COR-L47 (cell line): ENCODE measurements at places on chromosomes 16 and 17.

GRCh38 chr17:9230346-9230745, 209.0 kb downstream of the NTN1 start:
- no peak for DNase-seq

DNA sequence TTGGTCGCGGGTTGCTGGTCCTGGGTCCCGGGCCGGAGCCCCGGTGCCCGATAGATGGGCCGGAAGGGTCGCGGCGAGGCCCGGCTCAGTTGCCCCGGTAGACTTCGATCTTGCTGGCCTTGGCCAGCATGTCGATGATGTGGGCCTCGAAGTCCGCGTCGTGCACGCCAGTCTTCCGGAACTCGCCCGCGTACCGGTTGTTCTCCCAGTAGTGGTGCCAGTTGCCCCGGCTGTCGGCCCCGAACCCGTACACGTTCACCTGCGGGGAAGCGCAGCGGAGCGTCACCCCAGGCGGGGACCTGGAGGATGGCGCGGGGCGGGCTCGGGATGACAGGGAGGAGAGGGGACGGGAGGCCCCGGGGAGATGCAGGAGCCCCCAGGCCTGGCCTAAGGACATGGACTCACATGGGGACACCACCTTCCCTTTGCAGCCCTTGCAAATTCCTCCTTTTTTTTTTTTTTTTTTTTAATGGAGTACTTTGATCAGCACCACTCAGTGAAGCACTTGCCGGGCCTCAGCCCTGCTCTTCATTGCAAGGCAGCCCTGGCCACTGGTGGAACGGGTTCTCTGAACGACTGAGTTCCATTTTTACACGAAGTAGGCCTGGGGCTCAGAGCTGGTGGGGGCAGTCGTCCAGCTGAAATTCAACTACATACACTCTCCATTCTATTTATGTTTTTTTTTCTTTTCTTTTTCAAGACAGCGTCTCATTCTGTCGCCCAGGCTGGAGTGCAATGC, 35.1 kb downstream of the DDX19A start:
- peak; percentile 45 for DNase-seq

DNA sequence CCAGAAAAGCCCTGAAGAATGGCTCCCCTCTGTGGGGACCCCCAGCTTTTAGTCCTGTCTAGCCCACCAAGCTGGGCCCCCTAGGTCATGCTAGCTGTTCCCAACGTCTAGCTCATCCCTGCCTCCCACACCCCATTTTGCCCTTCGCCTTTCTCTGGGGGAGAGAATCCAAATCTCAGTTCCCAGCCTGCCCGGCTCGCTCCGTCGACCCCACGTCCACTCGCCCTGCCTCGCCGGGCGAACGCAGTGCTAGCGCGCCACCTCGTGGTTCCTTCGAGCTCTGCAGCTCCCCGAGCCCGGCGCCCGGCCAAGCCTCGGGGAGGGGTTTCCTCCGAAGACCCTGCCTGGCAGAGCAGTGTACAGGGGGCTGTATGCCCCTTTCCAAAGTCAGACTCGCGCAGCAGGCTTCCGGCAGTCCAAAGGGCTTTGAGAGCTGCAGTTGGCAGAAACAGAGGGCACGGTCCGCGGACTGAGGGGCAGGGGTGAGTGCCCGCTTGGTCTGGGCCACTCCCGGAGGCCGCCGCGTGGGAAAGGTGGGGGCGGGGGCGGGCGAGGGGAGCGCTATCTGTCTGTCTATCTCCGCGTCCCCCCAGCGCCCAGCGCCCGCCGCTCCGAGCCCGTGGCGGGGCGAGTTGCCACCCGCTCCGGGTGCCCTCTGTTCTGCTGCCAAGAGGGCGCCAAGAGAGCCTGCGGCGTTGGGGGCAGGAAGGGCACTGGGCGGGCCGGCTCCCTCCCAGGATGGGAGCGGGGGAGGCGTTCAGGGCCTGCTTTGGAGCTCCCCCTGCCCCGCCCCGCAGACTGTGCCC, 1.7 kb upstream of the DLX3 start:
- peak; percentile 44 for DNase-seq

DNA sequence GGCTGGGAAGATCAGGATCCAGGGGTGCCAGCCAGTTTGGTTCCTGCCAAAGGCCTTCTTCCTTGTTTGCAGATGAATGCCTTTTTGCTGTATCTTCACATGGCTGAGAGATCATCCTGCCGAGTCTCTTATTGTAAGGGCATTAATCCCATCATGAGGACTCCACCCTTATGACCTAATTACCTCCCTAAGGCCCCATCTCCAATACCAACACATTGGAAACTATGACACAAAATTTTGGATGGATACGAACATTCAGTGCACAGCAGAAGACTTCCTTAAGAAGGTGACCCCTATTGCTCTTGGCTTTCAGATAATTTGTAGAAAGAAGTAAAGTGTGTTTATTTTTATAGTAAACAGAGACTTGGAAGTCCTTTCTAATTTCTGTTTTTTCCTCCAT, 1164.7 kb upstream of the CDH8 start:
- DNase-seq, result no peak

- DNase-seq, result no peak
Measured at GRCh38 chr17:13016881-13017654, 759 bp downstream of the ELAC2 start.

- DNase-seq, result no peak
Measured at GRCh38 chr16:875182-876040, 74.9 kb upstream of the GNG13 start.

- no peak for DNase-seq
Measured at GRCh38 chr17:1730326-1731193, 6.1 kb downstream of the WDR81 start.

GRCh38 chr16:1559446-1559975, 26.0 kb downstream of the TMEM204 start:
- DNase-seq, result no peak

GRCh38 chr17:74447628-74448159, 15.8 kb downstream of the GPRC5C start:
- no peak for DNase-seq

DNA sequence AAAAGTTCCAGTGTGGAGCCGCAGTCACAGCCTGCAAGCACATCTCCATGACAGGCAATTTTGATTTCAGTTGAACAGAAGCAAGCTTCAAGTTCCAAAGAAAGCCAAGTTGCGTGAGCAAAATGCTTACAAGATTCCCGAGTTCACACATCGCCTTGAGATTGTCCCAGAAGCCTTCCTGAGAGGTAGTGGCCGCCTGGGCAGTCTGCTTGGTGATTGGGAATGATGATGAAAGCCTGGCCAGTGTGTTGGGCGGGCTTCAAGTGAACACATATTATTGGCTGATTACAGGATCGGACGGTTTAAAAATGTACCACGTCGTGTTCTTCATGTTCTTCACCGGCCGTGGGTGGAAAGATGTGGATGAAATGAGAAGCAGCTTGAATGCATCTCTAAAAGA, 185.5 kb downstream of the FOXL1 start:
- no peak for DNase-seq

DNA sequence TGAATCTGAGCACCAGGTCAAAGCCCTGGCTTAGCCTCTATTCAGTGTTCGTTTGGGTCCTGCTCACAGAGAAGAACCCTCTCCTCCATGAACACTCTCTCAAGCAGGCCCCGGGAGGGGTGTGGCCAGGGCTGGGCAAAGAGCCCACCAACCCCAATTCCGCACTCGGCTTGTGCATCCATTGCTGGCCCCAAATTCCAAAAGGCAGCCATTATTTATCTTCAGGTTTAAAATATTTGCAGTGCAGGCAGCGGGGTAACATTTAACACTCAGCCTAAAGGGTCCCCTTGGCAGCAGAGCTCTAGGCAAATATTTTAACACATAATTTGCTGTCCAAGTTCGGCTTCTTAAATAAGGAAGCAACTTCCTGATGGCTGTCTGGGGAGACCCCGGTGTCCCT, 115.7 kb downstream of the ZNF423 start:
- no peak for DNase-seq

GRCh38 chr16:22213801-22214200, 7.7 kb downstream of the EEF2K start:
- DNase-seq, result no peak

GRCh38 chr16:2715966-2716885, 3.8 kb downstream of the PRSS27 start:
- DNase-seq, result no peak

DNA sequence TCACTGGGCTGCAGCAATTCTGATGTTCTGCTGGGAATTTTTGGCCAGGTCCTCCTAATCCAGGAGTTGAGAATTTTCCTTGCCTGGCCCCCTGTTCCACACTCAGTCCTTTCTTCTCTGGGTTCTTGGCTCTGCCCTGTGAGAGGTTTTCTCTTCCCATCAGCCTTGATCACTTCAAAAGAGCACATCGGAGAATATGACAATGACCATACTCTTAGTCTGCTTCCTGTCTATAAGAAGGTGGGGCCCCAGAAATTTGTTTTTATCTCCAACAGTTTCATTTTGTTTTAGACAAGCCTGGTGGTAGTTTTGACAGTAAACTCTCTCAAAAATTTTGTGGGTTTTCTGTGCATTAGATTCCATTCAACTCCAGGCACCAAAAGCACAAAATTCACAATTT, 70.7 kb downstream of the C17orf67 start:
- no peak for DNase-seq

DNA sequence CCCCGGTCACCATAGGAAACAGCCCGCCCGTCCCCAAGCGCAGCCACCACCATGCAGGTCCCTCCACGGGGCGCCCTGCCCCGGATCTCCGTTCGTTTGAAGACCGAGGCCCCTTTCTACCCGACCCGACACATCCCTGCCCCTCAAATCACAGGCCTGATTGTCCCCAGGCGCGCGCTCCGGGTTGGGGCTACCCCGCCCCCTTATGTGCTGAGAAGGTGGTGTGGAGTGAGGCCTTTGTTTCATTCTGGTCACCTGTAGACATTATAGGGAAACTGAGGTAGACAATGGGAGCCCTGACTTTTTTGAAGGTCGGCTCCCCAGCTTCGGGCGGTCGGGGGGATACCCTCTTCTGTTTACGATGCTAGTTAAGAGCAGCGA, 763 bp upstream of the ACTG1 start:
- peak; percentile 78 for DNase-seq

GRCh38 chr16:85673529-85674417, 15.0 kb downstream of the GINS2 start:
- DNase-seq, result peak; percentile 78

GRCh38 chr17:46063241-46063640, 64.2 kb downstream of the STH start:
- no peak for DNase-seq

DNA sequence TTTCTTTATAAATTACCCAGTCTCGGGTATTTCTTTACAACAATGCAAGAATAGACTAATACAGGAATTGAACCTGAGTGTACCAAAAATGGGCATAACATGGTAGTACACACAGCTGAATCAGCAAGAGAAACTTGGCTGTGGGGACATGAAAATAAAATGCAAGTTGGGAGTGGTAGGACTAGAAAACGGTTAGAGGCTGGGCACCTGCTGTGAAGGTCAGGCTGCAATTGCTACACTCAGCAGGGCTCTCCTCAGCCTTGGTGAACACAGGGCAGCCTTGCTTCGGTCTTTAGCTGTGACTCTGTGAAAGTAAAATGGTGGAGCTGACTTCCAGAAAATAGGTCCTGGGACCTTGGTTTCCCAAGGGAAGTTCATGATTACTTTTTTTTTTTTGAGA, 45.6 kb downstream of the CNGB1 start:
- no peak for DNase-seq

GRCh38 chr17:75899353-75899752, 2.6 kb upstream of the TRIM65 start:
- no peak for DNase-seq

DNA sequence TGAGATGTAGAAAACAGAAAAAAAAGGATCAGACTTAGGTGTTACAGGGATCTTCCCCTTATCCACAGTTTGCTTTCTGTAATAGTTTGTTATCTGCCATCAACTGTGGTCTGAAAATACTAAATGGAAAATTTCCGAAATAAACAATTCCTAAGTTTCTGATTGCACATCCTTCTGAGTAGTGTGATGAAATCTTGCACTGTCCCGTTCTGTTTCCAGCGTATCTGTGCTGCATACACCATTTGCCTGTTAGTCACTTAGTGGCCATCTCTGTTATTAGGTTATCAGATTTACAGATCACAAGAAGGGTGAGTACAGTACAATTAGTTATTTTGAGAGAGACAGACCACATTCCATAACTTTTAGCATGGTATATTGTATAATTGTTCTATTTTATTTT, 185.6 kb upstream of the CPHXL start:
- no peak for DNase-seq

- no peak for DNase-seq
Measured at GRCh38 chr17:36933512-36934143, 3.6 kb upstream of the LHX1 start.

DNA sequence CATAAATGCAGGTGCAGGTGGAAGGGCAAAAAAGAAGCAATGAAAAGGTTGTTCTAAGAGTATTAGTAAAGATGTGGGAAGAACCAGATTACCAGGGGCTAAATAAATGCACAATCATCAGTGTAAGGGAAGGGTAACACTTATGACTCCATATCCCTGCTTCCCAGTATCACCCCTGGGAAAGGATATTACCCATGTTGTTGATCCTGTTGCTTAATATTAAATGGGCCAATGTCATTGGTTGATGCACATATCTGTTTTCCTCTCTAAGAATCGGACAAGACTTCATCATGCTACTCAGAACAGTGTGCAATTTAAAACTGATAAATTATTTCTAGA, 34.7 kb upstream of the ABCA6 start:
- DNase-seq, result no peak

GRCh38 chr17:80720610-80721577, 176.3 kb downstream of the RPTOR start:
- no peak for DNase-seq

DNA sequence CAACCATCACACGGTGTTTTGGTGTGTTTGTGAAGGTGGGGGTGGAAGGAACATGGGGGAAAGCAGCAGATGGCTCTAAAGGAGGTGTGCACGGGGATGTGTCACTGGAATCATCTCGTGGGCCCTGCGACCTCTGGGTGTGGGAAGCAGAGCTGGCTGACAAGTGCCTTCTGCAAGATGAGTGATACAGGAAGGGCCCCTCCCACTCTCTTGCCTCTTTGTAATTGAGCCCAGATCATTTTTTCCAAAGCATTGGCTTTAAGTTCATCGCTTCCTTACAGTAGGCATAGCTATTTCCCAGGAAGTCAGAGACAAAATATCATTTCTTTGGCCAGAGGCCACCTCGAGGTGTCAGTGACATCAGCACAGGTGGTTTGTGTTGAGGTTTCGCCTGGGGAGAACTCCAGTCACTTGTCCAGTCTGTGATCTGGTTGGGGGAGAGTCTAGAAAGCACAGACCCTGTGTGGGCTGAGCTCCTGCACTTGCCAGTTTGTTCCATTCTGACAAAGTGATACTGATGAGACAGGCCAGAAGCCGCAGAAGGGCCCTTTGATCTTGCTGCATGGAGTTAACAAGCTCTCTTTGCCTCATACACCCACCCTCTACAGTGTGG, 20.6 kb upstream of the SNTB2 start:
- DNase-seq, result no peak

DNA sequence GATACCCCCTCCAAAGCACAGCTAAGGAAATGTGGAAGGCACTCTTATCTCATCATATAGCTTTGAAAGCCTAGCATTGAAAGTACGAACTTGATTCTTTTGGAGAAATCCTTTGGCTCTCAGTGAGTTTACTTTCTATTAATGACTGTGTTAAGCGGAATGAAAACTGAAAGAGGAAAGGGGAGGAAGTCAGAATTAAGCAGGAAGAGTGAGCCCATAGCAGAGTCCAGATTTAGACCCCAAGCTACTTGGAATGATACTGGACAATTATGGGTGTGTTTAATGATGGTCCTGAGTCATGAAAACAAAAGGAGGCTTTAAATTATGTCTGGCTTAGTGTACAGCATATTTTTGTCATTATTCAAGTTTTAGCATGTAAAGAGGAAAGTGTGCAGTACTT, 42.2 kb downstream of the TENT4B start:
- DNase-seq, result no peak

GRCh38 chr17:13240851-13241250, 223.0 kb upstream of the ELAC2 start:
- DNase-seq, result no peak

GRCh38 chr17:35257208-35257659, 14.4 kb downstream of the SLFN5 start:
- peak; percentile 75 for DNase-seq
